Brain (organoid and tissue), 16 donors: ENCODE measurements at places on chromosomes 12 and 14. TPM values are rescaled to one million over a fixed set of nuclear protein-coding genes. Genes with fewer than 3 reads are reported as not detected.

Gene CDH24
- 18.8 TPM for polyA plus RNA-seq

Gene FSCB
- not detected for polyA plus RNA-seq

Gene CCDC175
- polyA plus RNA-seq = not detected

Gene VRTN
- polyA plus RNA-seq = not detected

Gene C12orf54
- not detected for polyA plus RNA-seq

Gene TESPA1
- polyA plus RNA-seq = 19.6 TPM

Gene SLCO1B3
- not detected for polyA plus RNA-seq

Gene METTL1
- polyA plus RNA-seq = 11.5 TPM

Gene TAS2R14
- polyA plus RNA-seq = 0.73 TPM

Gene OSGEP
- polyA plus RNA-seq = 28.0 TPM

Gene PPP2R5E
- polyA plus RNA-seq = 28.2 TPM

Gene MYL6B
- polyA plus RNA-seq = 271 TPM

Gene DAO
- polyA plus RNA-seq = 0.78 TPM

Gene SCNN1A
- 211 TPM for polyA plus RNA-seq
